HFF-Myc (cell line): ENCODE measurements at places on chromosomes 3 and 15.

- DNase-seq, result no peak
Observed at GRCh38 chr3:191269289-191270085, 59.7 kb upstream of the CCDC50 start.

DNA sequence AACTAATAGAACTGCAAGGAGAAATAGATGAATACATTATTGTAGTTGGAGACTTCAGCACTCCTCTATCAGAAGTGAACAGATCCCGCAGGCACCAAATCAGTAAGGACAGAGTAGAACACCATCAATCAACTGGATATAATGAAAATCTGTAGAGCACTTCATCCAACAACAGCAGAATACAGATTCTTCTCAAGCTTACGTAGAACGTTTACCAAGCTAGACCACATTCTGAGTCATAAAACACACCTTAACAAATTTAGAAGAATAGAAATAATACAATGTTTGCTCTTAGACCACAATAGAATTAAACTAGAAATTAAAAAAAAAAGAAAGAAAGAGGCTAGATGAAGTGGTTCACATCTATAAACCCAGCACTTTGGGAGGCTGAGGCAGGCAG is 70.7 kb upstream of the NEDD4 start:
- no peak for DNase-seq

- DNase-seq, result no peak
Observed at GRCh38 chr3:194521510-194522260, 34.9 kb upstream of the ATP13A3 start.

DNA sequence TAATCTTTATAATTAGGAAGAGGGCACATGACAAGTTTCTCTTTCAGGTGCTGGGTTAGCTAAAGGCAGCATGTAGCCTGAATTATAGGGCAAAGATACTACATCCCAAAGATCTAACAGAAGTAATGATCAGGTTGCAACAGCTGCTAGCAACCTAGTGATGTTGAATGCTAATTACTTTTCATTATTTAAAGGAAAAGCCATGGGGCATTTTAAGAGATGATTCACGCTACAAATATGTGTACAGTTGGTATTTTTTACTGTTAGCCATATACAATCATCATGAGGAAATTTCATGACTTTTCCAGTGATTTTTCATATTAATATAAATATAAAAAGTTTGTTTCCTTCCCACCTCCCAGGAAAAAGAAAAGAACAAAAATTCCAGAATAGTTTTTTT is 43.0 kb downstream of the NEK10 start:
- DNase-seq, result peak; percentile 9

DNA sequence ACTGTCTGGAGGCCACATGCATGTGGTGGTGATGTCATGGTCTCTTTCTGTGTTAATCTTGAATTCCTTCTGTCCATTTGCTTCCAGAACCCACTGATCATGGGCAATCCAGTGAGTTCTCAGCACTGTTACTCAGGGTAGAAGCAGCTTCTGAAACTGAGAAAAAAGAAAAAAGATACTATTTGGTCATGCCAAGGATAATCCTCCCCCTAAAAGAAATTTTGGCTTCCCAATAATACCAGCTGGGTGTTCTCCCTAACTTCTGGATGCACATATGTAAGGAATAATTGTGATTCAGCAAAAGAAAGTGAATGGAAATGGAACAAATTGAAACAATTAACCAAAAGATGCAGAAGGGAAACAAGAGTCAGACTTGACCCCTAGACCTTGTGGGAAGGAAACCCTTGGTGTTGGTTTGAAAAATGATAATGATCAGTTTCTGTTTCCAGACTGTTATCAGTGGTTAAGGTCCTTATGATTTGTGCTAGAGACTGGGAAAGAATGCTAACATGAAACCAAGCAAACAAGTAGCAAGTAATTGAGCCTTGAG is 92.3 kb downstream of the RBMS3 start:
- peak; percentile 37 for DNase-seq

- DNase-seq, result no peak
Observed at GRCh38 chr3:11118181-11118682, 36.1 kb upstream of the HRH1 start.

DNA sequence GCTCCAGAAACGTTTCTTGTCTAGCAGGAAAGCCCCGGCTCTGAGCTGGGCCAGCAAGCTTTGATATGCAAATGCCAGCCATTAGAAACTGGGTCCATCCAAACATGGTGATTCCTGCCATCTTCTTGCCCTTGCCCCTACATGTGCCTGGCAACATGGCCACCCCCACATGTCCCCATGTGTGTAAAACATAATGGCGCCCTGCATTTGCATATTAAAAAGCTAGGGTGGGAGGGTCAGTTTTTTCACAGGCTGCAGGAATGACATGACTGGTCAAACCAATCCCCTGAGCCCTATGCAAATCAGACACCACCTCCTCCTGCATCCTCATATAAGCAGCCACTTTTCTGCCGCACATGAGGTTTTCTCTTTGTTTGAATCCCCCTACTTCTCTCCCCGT is 21.2 kb downstream of the GPR156 start:
- no peak for DNase-seq

DNA sequence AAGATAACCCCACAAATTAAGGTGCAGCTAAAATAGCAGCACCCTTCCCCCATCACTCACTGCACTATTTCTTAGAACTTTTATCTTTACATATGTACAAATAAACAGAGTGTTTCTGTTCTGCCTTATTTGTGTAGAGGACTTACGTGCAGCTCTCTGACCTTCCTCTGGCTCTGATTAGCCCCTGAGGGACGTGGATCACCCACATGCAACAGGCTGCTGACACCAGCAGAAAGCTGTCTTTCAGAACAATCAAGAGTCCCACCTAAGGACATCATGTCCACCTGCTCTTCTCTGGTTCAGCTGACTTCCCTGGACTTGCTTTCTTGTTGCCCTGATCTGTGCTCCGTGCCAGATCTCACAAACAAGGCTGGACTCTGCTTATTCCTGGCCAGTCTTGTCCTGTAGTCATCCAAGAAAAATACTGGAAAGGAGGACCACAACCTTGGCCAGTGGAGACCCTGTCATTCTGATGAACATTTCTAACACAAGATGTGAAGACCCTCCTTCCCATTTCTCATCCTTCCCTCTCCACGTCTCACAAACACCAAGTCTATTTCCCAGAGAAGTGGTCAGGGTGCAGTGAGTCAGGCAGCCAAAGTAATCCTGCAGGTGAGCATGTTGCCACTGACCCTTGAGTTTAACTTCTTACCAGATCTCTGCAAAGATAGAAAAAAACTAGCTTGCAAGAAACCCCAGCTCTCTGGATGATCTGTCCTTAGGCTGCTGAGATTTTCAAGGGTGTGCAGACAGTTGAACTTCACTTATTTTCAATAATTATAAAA is 243.6 kb upstream of the ICE2 start:
- DNase-seq, result no peak

DNA sequence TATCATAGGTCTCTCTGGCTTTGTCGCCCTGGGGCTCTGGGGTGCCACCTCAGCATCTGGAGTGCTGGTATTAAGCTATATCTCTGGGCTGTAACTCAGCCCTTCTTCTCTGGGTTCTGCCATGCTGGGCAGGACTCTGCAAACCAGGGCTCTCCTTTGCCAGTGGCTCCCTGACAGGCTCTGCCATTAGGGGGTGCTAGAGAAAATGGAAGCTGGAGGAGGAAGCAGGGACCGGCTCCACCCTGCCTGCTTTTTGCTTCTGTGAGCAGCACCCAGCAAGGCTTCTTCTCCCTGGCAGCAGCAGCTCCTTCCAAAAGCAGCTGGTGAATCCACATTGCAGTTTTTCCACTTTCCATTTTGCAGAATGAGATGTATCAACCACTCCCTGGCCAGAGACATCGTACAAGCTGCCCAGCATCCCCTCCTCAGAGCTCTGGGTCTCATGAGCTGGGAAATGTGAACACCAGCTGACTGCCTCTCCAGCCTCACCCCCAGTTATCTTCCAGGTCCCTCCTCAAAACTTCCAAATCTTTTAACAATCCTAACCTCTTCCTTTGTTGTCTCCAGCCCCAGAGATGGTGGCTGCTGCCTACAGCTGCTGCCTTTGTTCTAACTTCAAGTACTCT is 165.0 kb downstream of the ABHD5 start:
- DNase-seq, result no peak

DNA sequence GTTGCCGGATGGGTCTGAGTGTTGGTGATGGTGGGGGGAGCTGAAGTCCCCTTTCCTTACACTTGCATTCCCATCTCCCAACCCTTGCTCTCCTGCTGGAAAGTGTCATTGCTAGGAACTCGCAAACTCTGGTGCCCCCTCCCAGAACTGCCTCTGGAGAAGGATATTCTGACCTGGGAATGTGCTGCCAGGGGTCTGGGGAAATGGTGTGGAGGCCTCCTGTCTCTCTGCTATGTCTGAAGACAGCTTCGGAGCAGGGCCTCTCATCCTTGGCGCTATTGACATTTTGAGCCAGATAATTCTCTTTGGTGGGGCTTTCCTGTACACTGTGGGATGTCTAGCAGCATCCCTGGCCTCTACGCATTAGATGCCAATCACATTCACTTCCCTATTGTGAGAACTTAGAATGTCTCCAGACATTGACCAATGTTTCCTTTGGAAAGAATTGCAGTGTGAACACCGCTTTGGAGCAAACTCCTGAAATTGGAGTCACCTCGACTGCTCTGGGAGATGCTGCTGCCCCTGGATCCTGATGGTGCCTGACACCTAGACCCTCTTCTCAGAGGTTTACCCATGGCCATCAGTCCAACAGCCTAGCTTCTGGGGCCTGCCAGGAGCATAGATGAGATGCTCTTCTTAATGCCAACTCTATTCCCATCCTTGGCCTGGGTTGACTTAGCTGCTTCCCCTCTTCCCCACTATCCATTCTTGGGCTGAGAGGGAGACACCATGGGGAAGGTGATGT is 2.2 kb upstream of the KY start:
- no peak for DNase-seq

DNA sequence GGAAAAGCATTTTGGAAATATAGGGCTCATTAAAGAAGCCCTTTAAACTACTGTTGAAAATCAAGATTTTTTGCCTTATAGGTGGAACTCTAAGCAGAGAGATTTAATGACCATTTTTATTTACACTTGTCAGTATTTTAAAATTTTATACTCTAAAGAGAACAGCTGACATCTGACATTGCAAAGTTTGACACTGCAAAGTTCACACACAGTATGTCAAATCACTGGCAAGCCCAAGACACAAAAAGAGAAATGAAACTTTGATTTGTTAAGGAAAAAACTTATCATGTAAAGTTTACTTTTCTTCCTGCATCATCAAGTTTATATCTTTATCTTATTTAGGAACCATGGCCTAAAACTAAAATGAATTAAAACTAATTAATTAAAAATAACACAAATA is 40.2 kb downstream of the DPH6 start:
- DNase-seq, result no peak

DNA sequence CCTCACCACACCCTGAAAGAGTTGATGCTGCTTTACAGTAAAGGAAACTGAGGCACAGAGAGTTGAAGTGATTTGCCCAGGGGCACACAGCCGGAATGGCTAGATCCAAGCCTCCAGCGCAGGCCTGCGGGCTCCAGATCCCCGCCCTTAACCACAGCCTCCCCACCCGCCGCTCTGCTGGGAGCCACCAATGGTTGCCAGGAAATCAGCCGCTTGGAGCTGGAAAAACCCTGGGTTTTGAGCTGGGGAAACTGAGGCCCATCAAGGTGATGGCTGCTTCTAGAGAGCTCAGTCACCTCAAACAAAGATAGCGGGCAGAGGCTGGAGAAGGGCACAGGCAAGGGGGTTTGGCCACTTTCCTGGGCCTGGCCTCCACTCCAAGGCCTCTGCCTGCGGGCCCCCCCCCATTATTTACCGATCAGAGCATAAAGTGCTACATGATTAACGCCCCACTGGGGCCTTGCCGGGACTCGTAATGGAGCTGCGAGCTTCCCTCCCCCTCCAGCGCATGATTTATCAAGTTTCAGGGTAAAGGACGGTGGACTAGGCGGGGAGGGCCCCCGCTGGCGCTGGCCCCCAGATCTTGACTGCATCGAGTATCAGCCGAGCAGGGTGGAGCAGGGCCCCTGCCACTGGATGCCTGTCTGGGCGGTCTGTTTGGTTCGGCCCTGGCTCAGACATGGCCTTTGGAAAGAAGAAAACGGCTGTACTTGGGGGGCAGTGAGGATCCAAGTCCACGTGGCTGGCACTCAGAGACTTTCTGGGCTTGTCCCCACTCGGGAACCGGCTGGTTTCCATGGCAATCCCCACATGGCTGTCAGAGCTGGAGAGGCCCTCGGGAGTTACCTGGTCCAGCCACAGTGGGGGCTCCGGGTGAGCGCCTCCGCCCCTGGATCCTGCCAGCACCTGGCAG is 9.1 kb downstream of the PLXND1 start:
- no peak for DNase-seq

DNA sequence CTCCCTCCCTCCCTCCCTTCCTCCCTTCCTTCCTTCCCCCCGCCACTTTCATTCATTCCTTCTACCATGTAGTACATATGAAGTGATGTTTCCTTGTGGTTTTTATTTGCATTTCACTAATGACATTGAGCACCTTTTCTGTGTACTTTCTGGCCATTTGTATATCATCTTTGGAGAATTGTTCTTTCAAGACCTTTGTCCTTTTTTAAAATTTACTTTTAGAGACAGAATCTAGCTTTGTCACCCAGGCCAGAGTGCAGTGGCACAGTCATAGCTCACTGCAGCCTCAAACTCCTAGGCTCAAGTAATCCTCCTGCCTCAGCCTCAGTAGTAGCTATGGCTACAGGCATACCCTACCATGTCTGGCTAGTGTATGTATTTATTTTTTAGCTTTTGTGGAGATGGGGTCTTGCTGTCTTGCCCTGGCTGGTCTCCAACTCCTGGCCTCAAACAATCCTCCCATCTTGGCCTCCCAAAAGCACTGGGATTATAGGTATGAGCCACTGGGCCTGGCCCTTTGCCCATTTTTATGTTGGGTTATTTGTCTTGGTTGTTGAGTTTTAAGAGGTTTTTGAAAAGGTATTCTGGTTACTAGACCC is 42.0 kb upstream of the CTDSPL2 start:
- DNase-seq, result no peak

DNA sequence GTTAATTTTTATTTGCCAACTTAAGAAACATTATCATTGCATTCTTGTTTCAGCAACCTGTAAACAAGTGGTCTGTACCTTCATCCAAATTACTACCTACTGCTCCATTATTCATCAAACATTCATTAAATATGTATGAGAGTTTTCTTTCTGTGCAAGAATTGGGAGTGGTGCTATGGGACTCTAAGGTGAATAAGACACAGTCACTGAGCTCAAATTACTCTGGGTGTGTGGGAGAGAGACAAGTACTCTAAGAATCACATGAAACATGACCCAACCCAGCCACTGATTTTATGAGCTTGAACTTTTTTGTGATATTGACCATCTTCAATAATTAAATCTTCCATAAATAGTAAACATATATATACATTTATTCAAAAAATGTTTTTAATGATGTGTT is 227.2 kb upstream of the TP63 start:
- DNase-seq, result no peak

DNA sequence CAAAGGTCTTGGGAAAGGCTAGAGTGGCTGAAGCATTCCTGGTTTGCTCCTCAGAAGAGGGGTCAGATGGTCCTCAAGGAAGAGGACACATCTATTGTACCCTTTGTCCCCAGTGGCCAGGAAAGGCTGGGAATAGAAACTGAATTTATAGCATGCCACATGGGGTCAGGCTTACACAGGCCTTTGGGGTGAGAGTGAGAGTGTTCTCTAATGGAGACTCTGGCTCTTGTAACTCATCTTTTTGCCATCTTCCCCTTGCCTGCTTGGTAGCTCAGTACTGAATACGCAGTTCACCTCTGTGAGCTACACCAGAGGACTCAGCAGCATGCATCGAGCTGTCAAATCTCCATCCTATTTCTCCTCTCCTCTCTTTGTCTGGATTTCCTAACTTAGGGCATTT is 87.5 kb downstream of the ATP2B2 start:
- DNase-seq, result no peak
